Foreskin keratinocyte (primary cell): ENCODE measurements at places on chromosomes 2 and 18. TPM values are rescaled to one million over a fixed set of nuclear protein-coding genes. Genes with fewer than 3 reads are reported as not detected.

DNA sequence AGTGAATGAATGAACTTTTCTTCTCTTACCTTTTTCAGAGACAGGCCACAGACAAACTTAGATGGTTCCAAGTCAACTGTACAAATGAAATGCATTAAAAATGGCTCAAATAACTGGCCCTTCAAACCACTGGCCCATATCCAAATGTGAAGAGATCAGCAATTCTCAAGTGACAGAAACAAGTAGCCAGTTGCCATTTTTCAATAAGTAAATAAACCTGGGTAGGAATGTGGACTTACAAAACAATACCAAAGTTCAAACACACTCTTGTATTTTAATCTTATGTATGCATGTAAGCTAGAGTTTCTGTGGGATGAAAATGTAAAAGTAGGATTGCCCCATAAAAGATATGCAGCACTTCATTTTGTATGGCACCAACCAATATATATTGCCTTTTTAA, 129.2 kb downstream of the MEP1B start:
- no peak for DNase-seq

GRCh38 chr2:234763002-234763873, 188.6 kb upstream of the SH3BP4 start:
- DNase-seq: no peak

GRCh38 chr2:14433946-14434495, 198.5 kb upstream of the LRATD1 start:
- no peak for DNase-seq

Gene SNTG2
- not detected in 2 replicates for total RNA-seq

Gene PIKFYVE
- 18.1 and 19.5 TPM in 2 replicates for total RNA-seq

Gene FLACC1
- 0.14 and 0.39 TPM in 2 replicates for total RNA-seq

Gene DLGAP1
- under 0.01 TPM in 1 of 2 replicates, not detected in the other for total RNA-seq
